Immature natural killer cell (primary cell): ENCODE measurements at places on chromosomes 13 and 19. TPM values are rescaled to one million over a fixed set of nuclear protein-coding genes. Genes with fewer than 3 reads are reported as not detected.

C13orf42 gene
- not detected for polyA plus RNA-seq

ELSPBP1 gene
- not detected for polyA plus RNA-seq

SMAD9 gene
- not detected for polyA plus RNA-seq

ACP5 gene
- 14.0 TPM for polyA plus RNA-seq

TBCB gene
- 385 TPM for polyA plus RNA-seq

ZNF682 gene
- 3.5 TPM for polyA plus RNA-seq

GRWD1 gene
- polyA plus RNA-seq, result 34.6 TPM
